Aorta (tissue), 5 donors: ENCODE measurements at places on chromosomes 2 and 18. TPM values are rescaled to one million over a fixed set of nuclear protein-coding genes. Genes with fewer than 3 reads are reported as not detected.
A peak's percentile ranks its signal among the peaks of the same experiment; 100 is the strongest.

DNA sequence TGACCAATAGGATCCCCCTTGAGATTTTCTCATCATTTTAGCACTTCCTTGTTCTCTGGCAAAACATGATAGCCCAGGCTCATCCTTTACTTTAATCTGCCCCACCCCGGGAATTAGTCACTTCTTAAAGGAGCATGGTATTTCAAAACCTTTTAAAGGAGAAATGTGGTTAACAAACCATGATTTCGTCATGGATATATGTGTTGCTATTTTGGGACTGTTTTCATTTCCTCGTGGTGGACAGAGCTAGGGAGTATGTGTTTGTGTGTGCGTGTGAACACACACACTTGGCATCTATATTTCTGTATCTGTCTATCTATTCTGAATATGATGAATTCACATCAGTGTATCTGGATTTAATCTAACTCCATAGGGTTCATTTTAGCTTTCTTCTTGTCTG is 128.1 kb downstream of the BIRC6 start:
- no peaks in the 10 kb centered on the region for H3K4me1 ChIP-seq
- H3K27ac ChIP-seq = no peak overlapping the region
- DNase-seq = no peak

DNA sequence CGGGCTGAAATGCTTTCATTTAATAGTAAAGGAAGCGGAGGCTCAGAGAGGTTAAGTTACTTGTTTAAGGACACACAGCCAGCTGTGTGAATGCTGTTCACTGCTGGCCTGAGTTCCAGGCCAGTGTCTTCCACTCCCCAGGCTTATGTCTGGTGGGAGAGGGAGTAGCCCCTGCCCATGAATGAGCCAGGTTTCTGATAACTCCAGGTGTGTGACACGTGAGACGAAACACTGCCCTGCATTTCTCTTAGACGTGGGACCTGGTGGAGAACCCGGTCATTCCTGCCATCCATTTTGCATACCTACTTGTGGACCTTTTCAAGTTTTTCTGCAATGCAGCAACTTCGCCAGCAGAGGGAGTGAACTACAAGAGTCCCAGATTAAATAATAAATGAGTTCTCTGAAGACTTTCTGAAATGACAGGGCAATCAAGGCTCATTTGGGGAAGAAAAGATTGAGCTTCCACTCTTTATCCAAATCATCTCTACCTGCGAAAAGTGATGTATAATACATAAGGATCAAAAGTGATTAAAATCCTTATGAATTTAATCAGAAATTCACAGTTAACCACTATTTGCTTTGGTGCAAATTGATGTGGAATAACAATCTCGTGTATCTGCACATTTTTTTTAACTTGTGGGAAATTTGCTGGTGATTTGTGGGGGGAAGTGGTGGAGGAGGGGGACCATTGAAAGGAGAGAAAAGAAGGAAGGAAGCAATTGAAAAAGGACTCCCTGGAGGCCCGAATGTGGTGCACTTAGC is 79.4 kb upstream of the ASB18 start:
- H3K27me3 ChIP-seq = no peaks in the 10 kb centered on the region
- H3K36me3 ChIP-seq = no peaks in the 10 kb centered on the region
- no peak overlapping the region for H3K4me3 ChIP-seq
- H3K27ac ChIP-seq = no peak overlapping the region
- H3K4me1 ChIP-seq = no peaks in the 10 kb centered on the region
- peak; percentile 67 for DNase-seq

DNA sequence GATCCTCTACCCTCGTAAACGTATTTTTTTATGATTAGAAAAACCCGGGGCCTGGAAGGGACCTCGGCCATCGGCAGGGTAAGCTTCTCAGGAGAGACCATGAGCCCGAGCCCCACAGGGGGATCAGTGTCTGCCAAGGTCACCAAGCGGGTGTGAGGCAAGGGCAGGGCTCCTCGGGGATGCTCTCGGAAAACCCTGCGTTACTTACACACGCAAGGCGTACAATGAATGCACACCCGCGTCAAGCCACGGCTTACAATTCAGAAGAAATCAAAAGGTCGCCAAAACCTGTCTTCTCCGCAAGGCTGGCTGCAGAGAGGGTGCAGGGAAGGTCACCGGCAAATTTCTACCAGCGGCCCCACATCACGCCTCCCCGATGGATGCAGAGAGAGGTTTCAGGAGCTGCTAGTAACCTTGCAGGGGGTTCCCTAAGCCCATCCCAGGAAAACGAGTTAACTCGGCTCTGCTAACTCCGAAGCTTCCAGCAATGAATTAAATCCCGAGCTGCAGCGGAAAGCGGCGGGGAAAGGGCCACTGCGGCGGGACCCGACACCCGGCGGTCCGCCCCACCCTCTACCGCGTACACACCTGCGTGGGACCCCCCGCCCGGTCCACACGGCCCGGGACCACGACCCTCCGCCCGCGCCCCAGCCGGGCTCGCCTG is 638 bp downstream of the ST3GAL5 start:
- H3K4me3 ChIP-seq = peak overlapping the region; percentile 75
- peak; percentile 63 for DNase-seq
- peak overlapping the region; percentile 38 for H3K27ac ChIP-seq

The SS18 gene
- total RNA-seq = 81.3 TPM
